ENCODE measurements at places on chromosomes 7 and 10. TPM values are rescaled to one million over a fixed set of nuclear protein-coding genes. Genes with fewer than 3 reads are reported as not detected.

DNA sequence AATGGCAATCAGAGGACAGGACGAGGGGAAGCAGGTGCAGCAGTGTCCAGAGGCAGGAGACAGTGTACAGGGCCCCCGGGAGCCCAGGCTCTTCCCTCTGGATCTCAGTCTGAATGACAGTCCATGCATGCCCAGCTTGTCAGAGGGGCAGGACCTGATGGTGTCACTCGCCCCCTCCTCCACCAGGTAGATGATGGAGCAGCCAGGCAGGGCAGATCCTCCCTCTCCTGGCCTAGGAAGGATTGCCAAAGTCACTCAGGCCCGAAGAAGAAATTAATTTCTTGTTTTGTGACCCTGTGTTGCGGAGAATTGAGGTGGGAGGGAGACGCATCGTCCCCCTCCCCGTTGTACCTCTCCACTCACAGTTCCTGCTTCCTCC is 4.0 kb downstream of the VSTM4 start:
- no peak for DNase-seq
- no peaks in the 10 kb centered on the region for H3K4me1 ChIP-seq
- peaks cover 4% of the 10 kb centered on the region for H3K27me3 ChIP-seq
- no peak overlapping the region for H3K4me3 ChIP-seq

DNA sequence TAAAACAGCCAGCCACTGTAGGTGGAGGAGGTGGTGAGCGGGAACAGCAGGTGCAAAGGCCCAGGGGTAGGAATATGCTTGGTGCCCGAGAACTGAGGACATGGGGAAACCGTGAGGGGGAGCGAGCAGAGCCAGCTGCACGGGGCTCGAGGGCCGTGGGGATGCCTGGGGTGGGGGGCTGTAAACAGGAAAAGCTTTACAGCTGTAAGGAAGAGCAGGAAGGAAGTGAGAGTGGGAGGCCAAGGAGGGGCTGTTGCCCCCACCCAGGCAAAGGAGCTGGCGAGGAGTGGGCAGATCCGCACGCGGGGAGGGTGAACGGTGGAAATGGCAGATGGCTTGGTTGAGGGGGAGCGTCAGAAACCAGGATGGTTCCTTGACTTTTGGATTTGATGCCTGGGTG is 34.4 kb downstream of the ZMIZ1 start:
- H3K4me1 ChIP-seq = no peaks in the 10 kb centered on the region
- H3K36me3 ChIP-seq = no peaks in the 10 kb centered on the region
- H3K27me3 ChIP-seq = no peaks in the 10 kb centered on the region
- H3K4me3 ChIP-seq = no peak overlapping the region
- no peak overlapping the region for H3K27ac ChIP-seq
- no peak for DNase-seq

- H3K4me3 ChIP-seq = no peak overlapping the region
- no peak for DNase-seq
- H3K36me3 ChIP-seq = no peaks in the 10 kb centered on the region
- H3K27ac ChIP-seq = no peak overlapping the region
These were observed 24.0 kb downstream of the TMEM176A start for GRCh38 chr7:150824379-150825177.

The PTPRZ1 gene
- not detected for total RNA-seq

GRCh38 chr10:114714281-114714741 is 56.2 kb upstream of the ABLIM1 start:
- H3K27me3 ChIP-seq = no peaks in the 10 kb centered on the region
- no peaks in the 10 kb centered on the region for H3K36me3 ChIP-seq
- no peak overlapping the region for H3K4me3 ChIP-seq
- DNase-seq = no peak

The HOXA4 gene
- total RNA-seq = not detected

The RARRES2 gene
- 0.38 TPM for total RNA-seq

- no peak overlapping the region for H3K27ac ChIP-seq
- H3K4me1 ChIP-seq = no peaks in the 10 kb centered on the region
- H3K4me3 ChIP-seq = no peak overlapping the region
- H3K27me3 ChIP-seq = no peaks in the 10 kb centered on the region
- no peak for DNase-seq
- H3K36me3 ChIP-seq = no peaks in the 10 kb centered on the region
These were observed 957.0 kb downstream of the LRMDA start for GRCh38 chr10:76388321-76389023.

All from naive thymus-derived CD4-positive, alpha-beta T cell (primary cell).